ENCODE measurements at places on chromosomes 16 and 17. TPM values are rescaled to one million over a fixed set of nuclear protein-coding genes. Genes with fewer than 3 reads are reported as not detected.

NOL11 gene
- polyA plus RNA-seq, result 47.7 TPM

PIK3R5 gene
- polyA plus RNA-seq, result 1.0 TPM

KRT36 gene
- not detected for polyA plus RNA-seq

GRCh38 chr17:33199571-33200510 is 93.3 kb downstream of the ASIC2 start:
- peak; percentile 88 for DNase-seq

DNA sequence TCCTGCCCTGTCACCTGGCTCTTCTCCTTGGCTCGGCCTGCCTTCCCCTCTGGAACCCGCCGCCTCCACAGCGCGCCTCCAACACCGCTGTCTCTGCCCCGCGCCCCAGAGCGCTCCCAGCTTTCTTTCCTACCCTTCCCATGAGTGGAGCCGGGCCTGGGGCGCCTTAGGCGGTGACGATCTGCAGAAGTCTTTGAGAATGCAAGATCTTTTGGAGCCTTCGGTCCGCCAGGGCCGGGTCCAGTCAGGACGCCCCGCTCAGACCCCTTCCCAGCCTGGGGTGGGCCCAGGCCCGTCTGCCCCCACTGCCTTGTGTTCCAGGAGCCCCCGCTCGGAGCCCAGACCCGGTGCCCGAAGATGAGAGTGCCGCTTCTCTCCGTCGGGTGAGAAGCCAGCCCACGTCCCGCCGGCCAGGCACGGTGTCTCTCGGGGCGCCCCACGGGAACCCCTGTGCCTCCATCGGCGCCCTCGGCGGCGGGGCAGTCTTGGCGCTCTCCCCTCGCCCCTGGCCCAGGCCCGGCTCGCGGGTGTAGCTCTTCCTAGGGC is 40.0 kb downstream of the MRM1 start:
- no peak for DNase-seq

DNA sequence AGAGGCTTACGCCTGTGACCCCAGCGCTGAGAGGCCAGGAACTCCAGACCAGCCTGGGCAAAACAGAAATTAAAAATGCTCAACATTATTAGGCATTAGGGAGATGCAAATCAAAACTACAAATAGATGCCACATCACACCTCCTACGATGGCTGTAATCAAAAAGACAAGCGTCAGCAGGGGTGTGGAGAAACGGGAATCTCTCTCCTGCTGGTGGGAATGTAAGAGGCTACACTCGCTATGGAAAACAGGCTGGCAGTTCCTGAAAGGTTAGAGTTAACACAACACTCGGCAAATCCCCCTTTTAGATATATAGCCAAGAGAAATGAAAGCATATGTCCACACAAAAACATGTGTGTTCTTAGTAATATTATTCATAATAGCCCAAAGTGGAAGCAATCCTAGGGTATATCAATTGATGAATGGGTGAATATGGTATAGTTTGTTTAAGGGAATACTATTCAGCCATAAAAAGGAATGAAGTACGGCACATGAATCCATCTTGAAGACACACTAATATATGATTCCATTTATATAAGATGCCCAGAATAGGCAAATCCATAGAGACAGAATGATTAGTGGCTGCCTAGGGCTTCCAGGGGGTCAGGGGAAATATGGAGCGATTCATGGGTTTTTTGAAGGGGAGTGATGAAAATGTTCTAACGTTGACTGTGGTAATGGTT is 1.8 kb upstream of the NPRL3 start:
- no peak for DNase-seq

Measured in muscle of leg (tissue), 16 donors.